ENCODE measurements at places on chromosomes 11 and 22.

- DNase-seq = no peak
These were observed 163.7 kb upstream of the DDI1 start for GRCh38 chr11:103872748-103873147.

GRCh38 chr11:71181566-71181965 is 70.8 kb downstream of the SHANK2 start:
- DNase-seq = no peak

GRCh38 chr11:6263662-6264061 is 4.0 kb downstream of the CCKBR start:
- no peak for DNase-seq

DNA sequence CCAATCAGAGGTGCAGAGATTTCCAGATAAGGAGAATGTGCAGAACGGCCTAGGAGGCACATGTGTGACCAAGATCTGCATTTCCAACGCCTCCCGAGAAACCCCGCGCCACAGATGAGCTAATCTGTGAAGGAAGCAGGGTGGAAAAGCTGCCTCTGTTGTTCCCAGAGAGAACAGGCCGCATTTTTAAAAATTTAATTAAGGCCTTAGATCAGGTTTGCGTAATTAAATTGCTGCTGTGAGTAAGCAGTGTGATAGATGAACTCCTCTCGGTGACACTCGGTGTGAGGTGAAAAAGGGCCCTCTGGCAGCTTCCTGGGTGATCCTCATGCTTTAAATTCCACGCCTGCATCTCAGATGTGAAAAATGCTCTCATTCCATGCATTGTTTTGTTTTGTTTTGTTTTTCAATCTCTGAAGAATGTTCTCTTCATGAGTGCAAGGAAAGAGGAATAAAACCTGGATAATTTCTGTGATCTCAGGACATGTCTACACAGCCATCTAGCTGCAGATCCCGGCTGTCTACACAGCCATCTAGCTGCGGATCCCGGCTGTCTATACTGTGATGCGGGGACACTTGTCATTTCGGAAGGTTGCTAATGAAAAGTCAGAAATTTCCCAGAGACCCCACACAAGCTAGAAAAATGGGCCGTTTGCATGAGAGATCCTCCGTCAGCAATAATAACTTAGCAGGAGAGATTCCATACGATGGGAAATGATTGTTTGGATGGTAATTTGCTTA is 1398.9 kb downstream of the BRD1 start:
- DNase-seq = no peak

DNA sequence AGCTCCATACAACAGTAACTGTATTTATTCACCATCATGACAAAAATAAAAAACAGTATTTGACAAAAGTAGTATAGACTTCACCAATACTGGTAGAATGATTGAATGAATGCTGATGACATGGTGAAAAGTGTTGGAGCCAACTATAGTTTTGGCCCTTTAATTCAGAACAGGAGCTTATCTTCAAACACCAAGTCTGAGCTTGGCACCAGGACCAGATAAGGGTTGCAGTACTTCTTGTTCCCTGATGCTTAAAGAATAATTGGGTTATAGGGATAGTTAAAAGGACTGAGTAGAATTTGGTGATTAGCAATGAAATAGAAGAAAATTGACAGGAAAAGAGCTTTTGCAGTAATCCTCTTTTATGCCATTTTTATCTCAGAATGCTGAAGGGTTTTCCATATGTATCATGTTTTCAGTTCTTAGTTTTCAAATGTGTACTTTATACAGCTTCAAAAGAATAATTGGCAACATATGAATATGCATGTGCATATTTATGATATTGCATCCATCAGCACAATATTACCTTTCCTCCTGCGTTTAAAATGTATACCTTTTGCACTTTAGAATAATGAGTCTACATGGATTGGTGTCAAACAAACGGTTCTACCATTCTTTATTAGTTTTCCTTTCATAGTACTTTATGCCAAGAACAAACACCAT is 214.2 kb upstream of the ARHGAP42 start:
- no peak for DNase-seq

GRCh38 chr22:49372530-49373288 is 455.0 kb downstream of the BRD1 start:
- DNase-seq = no peak

DNA sequence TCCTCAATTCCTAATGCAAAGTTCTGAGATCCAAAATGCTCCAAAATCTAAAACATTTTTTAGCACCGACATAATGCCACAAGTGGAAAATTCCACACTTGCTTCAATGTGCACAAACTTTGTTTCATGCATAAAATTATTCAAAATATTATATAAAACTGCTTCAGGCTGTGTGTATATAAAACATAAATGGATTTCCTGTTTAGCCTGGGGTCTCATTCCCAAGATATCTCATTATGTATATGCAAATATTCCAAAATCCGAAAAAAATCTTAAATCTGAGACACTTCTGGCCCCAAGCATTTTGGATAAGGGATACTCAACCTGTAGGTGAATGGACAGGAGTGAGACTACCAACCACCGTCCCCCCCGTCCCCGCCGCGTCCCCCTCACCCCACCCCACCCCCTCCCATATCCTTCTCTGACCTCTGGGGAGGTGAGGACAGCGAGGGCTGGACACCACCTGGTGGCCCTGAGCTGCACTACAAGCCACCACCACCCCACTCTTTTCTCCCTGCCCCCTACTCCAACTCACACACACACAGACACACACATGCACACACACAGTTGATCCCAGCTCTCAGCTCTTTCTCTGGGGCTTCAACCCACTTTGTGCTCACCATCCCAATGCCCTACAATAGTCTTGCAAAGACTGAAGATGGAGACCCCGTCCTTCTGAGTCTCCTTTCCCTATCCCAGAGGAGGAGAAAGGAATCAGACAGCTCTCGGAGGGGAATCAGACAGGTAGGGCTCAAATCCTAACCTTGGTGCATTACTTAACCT is 101.0 kb downstream of the PDE2A start:
- DNase-seq = no peak

DNA sequence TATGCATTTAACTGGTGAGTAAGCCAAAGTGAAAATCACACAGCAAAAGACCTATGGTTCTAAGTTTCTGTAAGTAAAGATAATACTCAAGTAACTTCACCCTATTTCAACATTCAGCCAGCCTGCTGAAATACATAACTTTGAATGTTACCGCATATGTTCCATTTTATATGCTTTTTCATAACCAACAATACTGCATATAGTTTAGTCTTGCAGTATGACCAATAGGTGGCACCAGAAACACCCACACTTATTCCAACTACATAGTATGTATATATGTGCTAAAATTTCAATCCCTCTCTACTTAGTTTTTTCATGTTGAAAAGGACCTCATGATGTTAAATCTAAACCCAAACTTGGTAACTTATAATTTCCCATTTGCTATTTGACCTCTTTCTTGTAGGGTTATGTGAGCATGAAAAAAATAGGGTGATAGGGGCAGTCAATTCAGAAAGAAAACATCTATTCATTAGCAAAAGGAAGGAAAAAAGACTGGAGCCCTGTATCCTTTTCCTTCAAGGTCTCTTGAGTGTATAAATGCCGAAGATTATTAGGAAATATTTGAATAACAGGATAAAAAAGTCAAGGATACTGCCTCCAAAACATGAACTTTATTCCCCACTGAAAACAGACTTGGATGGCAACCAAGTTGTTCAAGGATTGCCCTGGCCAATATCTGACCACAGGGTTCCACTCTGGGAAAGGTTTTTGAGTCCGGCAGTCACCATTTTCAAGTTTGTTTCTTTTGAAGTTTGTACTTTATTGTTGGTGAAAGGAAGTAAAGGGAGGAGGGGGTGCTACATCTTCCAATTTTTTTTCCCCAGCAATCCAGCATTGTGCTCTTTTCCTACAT is 23.8 kb upstream of the FZD4 start:
- DNase-seq = no peak

- DNase-seq = no peak
These were observed 90.0 kb downstream of the CDKN1C start for GRCh38 chr11:2795491-2795991.

DNA sequence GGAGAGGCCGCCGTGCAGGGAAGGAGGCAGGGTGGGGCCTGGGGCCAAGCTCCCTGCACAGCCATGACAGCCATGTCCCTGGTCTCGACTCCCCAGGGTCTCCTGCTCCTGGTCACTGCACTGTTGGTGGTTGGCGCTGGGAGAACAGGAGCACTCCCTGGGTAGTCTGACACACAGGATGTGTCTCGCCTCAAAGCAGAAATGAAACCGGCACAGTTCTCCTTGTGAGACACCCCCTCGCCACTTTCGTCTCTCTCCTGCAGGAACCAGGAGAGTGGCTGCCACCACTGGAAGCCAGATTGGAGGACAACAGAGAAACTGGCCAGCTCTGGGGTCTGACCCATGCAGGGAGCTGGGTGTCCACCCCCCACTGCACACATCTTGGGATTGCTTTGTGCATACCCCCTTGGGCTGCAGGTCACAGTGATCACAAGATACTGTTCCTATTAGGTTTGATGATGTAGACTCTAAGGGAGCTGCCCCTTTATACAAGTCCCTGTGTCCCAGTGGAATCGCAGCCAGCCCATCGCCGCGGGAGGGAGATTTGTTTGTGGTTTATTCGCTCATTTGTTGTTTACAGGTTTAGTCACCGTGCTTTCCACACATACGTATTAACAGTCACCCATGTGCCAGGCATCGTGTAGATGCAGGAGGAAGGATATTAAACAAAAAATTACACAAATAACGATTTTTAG is 27.0 kb upstream of the YWHAH start:
- no peak for DNase-seq

GRCh38 chr11:75437966-75438659 is 5.1 kb upstream of the KLHL35 start:
- no peak for DNase-seq

DNA sequence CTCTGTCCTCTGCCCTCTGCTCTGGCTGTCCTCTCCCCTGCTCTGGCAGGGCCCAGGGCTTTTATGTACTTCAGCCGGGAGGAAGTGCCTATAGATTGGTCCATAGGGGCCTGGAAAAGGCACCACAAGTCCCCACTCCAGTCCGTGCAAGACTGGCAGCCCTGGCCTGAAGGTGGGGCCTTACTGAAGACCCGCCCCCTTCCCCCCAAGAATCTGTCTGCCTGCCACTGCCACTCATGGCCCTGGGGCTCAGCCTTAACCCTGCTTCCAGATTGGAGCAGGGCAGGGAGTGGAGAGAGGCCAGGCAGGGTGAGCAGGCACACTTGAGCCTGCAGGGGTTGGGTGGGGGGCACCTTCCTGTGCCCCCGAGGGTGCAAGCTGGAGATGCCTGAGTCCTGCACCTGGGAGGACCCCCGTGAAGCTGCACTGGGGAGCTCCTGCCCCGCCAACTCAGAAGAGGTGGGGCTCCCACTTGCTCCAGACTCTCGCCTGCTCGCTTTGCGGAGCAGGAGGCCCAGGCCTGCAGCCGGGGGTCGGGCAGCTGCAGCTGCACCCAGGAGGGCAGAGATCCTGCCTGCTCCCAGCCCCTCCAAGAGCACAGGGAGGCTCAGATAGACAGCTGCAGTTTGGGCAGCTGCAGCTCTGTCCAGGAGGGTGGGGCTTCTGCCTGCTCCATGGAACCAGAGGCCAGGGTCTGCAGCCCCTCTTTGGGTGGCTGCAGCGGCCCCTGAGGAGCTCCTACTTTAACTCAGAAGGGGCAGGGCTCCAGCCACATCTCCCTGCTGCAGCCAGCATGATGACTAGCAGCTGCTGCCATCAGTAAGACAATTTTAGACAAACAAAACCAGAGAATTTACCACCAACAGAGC is 51.0 kb upstream of the SC5D start:
- DNase-seq = no peak

GRCh38 chr11:113991718-113992458 is 17.0 kb downstream of the HTR3A start:
- DNase-seq = no peak

DNA sequence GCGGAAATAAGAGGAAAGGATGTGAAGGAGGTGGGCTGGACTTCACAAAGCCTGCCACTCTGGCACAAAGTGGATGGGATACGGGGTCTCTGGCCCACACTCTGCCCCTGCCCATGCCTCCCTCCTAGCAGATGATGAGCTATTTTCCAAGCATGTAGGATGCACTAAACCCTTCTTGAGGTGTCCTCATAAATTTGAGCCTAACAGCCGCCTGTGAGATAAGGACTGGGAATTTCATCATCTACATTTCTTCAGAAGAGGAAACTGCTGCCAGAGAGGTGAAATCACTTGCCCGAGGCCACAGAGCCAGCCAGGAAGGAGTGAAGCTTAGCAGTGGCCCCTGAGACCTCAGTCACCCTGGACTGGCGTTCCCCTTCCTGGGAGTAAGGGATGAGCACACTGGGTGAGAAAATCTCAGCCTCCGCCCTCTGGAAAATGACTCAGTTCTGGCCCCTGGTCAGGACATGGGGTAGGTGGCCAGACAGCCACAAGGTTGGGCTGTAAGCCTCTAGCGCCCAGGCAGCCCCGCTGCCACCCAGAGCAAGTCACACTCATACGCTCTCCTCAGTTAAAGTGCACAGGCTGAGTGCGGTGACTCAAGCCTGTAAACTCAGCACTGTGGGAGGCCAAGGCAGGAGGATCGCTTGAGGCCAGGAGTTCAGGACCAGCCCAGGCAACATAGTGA is 27.9 kb downstream of the MB start:
- no peak for DNase-seq

DNA sequence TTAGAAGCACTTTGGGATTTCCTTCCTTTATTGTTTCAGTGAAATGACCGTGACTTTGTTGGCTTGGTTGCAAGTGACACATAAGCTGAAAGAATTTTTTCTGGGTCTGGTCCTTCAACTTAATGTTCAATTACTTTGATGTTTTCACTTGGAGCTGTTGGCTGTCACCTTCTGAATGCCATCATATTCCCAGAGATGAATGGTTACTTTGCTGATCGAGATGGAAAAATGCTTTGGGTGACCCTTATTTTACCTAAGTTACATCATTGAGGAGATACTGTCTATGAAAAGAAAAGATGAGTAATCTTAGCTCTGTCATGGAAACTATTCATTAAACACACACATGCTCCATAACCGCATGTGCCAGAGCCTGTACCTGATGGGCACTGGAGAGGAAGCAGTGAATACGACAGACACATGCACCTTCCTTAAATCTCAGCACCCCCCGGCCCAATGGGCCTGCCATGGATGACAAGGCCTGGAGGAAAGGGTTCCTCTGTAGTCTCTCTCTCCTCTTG is 76.9 kb downstream of the TENM4 start:
- DNase-seq = no peak

- no peak for DNase-seq
These were observed 55.7 kb downstream of the FAM168A start for GRCh38 chr11:73542175-73542574.

DNA sequence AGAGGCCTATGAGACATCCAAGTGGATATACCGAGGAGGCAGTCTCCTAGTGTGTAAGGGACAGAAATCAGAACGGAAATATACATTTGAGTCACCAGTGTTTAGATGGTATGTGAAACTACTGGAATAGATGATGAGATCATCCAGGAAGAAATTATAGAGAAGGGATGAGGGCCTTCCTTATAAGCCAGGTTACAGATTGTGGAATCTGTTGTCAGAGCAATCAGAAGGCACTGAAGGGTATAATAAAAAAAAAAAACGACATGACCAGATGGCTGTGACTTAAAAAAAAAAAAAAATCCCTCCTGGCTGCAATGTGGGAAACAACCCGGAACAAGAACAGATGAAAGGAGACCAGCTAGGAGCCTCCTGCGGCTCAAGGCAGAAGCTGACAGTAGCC is 2.7 kb downstream of the MAJIN start:
- DNase-seq = no peak

Data from stimulated activated CD8-positive, alpha-beta memory T cell treated with anti-CD3 and anti-CD28 coated beads, Interleukin-4, amount 100 ng/mL, for 4 hours (primary cell).